ENCODE measurements at places on chromosomes 3 and 15.

GRCh38 chr3:12961007-12961696 lies 112.1 kb downstream of the IQSEC1 start:
- DNase-seq, result no peak

DNA sequence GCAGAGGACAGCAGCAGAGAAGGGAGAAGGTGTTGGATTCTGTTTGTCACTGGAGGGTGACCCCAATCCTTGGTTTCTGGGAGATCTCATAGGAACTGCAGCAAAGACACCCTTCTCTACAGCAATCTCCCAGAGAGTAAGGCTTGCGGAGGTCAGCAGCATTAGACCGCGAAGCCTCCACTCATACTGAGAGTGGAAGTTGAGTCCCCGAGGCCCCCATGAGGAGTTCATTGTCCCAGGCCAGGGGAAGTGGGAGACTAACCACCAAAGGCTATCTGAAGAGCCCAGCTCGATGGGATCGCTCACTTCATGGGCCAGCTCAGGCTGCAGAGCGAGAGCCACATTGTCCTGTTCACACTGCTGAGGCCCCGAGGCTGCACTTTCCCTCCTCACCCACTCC lies 44.6 kb downstream of the GLDN start:
- DNase-seq, result no peak

GRCh38 chr3:171783626-171784025 lies 26.7 kb downstream of the PLD1 start:
- DNase-seq, result no peak

DNA sequence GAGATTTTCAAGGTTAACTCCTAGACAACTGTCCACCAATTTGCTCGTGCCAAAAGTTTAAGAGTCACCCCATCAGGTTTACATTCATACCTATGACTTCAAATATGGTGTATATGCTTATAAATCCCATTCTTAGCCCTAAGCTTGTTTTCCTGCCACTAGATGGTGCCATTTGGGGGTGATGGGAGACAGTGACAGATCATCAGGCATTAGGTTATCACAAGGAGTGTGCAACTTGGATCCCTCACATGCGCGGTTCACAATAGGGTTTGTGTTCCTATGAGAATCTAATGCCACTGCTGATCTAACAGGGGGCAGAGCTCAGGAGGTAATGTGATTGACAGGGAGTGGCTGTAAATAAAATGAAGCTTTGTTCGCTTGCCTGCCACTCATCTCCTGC lies 182.7 kb downstream of the CNTN6 start:
- DNase-seq, result no peak

DNA sequence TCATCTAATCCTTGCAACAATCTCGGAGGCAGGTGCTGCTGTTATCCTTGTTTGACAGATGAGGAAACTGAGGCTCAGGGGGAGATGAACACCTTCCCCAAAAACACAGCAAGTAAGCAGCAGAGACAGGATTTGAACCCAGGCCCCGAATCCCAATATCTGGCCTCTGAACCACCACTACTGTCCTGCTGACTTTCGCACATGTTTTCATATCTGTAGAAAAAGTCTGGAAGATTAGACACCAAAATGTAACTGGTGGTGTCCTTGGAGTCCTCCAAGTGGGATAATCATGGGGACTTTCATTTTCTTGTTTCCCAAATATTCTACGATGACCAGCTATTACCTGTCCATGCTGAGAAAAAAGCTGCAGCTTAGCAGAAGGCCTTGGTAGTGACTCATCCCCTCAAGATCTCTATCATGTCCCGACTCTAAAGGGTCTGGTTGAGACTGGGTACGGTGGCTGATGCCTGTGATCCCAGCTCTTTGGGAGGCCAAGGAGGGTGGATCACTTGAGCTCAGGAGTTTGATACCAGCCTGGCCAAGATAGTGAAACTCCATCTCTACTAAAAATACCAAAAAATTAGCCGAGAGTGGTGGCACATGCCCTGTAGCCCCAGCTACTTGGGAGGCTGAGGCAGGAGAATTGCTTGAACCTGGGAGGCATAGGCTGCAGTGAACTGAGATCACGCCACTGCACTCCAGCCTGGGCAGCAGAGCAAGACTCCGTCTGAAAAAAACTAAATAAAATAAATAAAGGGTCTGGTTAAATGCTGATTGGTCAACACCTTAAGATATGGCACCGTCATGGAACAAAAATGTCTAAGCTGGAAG lies 8.6 kb downstream of the IRAK2 start:
- no peak for DNase-seq

- DNase-seq, result no peak
These were observed 52.5 kb downstream of the EOMES start for GRCh38 chr3:27669591-27669990.

DNA sequence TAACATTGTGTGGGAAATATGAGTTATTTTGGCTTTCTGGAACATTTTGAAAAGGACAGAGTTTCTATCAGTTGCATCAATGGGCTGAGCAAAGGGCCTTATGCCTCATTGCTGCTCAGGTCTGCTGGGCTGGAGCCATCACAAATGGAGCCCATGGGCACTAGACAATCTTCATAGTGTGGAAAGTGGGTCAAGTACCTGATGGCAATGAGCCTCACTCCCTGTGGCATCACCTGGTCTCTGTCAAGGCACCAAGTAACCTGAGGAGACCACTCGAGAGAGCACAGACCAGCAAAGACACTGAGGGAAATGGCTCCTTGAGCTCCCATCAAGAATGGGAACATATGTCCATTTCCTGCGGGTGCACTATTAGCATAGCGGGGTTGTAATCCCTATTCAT lies 96.7 kb upstream of the PPP2R3A start:
- DNase-seq, result no peak

DNA sequence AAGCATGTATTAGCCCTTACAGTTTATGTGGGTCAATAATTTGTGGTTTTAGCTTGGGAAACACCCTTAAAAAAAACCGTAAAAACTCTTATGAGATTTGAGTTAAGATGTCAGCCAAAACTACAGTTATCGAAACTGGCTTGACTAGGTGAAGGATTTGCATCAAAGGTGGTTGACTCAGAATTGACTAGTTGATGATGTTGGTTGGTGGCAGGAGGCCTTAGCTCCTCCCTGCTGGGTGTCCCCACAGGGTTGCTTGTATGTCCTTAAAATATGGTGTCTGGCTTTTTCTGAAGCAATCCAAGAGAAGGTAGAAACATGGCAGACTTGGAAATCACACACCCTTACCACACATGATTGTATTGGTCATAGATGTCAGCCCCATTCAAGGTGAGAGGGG lies 305.1 kb downstream of the ROBO2 start:
- no peak for DNase-seq

- DNase-seq, result no peak
These were observed 52.2 kb downstream of the PLXNA1 start for GRCh38 chr3:127034990-127035652.

- no peak for DNase-seq
These were observed 4.3 kb downstream of the MECOM start for GRCh38 chr3:169659096-169659819.

DNA sequence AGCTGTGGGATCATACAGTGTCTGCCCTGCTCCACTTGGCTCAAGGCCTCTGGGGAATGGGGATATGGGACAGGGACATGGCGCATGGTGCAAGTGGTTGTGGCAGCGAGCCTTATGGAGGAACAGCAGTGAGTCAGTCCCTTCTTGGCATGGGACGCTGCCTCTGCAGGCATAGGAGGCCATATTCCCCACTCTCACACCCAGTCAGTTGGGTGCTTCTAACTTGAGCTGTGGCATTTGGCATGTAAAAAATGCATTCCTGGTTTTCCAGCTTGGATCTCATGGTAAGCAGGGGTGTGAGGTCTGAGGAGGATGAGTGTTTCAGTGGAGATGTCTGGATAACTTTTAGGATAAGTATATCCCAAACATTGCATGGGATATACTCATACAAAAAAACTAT lies 31.6 kb upstream of the UBE2Q2 start:
- DNase-seq, result no peak

DNA sequence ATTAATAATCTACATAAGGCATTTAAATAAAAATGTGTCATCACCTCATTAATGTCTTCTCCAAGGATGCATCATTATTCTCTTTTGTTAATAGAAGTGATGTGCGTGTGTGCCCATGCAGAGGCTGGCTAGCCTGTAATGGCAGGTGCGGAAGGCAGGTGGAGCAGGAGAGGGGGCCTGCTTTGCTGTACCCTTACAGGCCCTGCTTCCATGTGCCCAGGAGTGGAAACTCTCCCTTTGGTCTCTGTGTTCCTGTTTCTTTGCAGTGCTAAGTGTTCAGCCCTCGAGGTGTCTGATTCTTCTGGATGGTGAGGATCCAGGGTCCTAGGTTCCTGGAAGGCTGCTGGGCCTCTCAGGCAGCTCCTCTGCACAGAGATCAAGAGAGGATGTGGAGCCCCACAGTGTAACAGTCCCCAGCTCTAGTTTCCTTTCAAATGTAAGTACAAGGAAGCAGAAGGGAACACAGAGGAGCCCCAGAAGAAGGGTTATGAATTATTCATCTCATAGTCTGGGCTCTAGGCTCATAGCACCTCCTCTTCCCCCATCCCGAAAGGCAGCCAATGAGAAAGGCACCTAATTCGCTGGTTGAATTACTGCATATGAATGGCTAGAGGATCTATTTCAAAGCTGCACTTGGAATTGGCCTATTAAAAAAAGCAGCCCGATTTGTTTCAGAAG lies 39.2 kb upstream of the AGBL1 start:
- no peak for DNase-seq

- DNase-seq, result no peak
These were observed 23.0 kb upstream of the CLDN1 start for GRCh38 chr3:190345027-190345821.

DNA sequence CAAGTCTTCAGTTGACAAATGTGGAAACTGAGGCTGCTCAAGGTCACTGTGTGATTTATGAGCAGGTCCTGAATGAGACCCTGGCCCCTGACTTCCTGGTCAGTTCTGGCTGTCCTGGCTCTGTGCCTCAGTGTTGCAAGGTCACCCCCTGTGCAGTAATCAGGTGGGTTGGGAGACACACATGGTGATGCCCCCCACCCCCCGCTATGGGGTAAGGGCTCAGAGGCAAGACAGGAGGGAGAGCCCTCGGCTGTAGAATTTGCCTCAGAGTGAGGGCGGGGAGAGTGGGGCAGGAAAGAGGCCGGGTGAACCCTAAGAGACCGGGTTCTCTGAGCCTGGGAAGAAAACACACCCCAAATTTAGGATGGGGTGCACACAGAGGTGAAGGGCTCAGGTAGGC lies 98.5 kb downstream of the MEGF11 start:
- DNase-seq, result no peak

DNA sequence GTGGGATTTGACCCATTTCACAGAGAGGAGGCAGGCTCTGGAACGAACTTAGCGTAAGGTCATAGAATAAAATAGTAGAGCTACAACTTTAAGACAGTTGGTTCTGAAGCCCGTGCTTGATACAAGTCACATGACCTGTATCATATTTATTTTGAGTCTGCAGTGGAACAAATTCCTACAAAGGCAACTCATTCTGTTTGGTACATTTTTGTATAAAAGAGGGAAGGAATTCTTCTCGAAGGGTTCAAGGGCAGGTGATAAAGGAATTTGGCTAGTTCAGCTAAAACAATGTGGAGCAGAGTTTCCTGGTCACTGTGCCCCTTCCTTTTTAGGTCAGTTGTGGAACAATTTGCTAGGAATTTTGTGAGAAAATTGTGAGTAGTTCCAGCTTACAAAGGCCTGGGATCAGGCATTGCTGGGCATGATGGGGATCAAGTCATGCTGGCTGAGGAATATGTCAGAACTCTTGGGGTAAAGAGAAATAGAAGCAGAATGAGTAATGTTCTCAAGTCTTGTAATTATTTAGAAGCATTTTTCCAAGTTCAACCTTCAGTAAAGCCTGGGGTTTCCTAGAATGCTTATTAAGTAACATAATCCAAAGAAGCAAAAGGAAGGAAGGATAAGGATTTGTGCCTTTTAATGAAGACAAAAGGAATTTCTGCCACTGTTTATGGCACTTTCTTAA lies 19.1 kb downstream of the USP3 start:
- no peak for DNase-seq

- DNase-seq, result no peak
These were observed 32.7 kb downstream of the CEMIP start for GRCh38 chr15:80811781-80812315.

DNA sequence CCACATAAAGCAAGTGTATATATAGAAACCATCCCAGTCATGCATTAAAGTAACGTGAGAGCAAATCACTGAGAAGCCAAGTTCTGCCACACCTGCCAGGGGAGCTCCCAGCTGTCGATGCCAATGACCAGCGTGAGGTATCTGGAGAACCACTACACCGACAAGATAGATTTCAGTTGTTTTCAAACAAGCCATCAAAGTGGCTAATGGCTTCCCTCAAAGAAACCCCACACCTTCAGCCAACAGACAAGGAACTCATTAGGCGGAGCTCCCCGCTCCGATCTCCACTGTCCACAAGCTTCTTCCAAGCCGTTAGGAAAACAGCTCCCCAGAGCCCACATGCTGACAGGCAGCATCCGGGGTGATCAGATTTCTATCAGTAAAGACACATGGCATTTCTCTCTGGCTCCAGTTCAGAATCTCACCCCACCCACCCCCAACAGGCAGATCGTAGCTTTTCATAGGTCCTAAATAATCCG lies 54.2 kb upstream of the SPATA12 start:
- DNase-seq, result no peak

DNA sequence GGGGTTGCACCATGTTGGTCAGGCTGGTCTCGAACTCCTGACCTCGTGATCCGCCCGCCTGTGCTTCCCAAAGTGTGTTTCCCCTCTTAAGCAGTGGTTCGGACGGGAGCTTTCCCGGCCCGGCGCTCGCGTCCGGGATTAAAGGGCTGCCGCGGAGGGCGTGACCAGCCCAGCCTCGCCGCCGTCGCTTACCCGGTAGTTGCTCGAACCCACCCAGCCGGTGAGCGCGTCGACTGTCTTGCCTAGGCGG lies 513 bp downstream of the CLASP2 start:
- DNase-seq, result peak; percentile 70

- no peak for DNase-seq
These were observed 161.7 kb downstream of the ARPP21 start for GRCh38 chr3:35800960-35801459.

DNA sequence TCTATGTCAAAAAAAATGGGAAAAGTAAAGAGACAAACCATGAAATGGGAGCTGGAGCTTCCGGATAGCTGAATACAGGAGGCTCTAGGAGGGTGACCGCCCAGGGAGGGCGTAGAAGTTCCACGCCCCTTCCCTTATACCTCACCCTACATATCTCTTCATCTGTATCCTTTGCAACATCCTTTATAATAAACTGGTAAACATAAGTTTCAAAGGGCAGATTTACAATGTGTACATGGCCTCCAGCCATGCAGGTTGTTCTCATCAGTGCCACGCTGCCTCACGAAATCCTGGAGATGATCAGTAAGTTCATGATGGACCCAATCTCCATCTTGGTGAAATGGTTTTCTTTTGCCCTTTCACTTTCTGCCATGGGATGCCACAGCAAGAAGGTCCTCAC lies 121.8 kb downstream of the OSBPL10 start:
- no peak for DNase-seq

GRCh38 chr3:35408882-35409281 lies 230.4 kb upstream of the ARPP21 start:
- DNase-seq, result no peak

DNA sequence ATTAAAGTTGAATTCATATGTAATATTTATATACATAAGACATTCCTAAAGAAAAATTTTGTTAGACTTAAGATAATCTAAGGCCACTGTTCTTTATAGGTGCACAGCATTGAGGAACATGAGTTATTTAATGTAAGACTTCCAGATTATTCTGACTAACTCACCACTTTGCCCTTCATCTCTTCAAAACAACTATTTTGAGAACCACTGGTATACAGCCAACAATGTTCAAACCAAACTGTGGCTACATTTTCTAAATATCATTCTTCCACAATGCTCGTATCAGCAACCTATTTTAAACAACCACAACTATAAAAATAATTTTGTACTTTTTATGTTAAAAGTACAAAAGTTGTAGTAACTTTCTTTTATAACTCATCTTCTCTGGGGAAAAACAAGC lies 199.8 kb upstream of the ALCAM start:
- no peak for DNase-seq
